ENCODE measurements at places on chromosomes 1 and 21. TPM values are rescaled to one million over a fixed set of nuclear protein-coding genes. Genes with fewer than 3 reads are reported as not detected.

GRCh38 chr1:210938416-210938925 lies 195.5 kb downstream of the KCNH1 start:
- no peak for DNase-seq

DNA sequence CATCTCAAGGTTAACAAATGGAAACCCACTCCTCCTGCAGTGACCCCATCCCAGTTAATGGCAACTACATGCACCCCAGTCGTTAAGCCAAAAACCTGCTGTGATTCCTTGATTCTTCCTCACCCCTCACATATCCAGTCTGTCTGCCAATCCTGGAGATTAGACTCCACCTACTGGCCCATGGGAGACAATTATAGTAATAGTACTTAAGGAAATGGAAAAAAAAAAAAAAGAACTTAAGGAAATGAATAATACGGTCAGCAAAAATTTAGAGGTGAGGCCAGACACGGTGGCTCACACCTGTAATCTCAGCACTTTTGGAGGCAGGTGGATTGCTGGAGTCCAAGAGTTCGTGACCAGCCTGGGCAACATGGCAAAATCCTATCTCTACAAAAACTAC lies 7.0 kb downstream of the NOL9 start:
- DNase-seq = no peak

DNA sequence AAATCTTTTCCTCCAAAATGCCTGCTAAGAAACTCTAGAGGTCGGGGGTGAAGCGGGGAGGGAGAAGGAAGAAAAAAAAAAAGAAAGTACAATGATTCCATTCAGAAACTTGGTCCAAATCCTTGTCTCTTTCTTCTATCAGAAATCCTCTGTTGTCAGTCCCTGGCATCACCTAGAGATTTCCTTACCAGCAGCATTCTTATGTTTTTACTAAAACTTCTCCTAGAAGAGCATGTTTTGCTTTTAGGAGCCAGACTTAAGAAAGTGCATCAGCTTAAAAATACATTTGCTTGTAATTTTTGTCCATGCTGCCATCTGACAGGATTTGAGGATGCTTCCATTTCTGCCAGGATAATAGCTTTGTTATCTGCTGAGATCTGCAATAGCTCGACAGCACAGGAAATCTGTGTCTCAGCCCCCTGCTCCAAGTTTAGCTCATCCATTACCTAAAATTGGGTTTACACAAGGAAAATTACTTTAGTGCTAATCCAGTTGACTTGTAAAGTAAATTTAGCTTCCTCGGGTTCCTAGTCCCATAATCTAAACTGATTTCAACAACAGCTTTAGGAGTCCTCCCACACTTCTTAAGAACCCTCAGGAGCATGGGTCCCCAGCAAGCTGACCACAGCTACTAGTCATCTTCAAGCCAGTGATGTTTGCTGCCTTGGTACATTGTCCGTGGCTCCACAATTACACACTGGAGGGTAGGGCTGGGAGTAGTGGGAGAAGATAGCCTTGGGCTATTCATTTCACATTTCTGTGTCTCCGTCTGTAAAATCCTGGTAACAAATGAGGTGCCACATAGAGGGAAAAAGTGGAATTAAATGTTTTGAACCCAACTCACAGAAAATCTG lies 92.3 kb upstream of the UBE2U start:
- no peak for DNase-seq

The CREB3L4 gene
- total RNA-seq = 36.6 TPM

The IQCC gene
- total RNA-seq = 5.1 TPM

DNA sequence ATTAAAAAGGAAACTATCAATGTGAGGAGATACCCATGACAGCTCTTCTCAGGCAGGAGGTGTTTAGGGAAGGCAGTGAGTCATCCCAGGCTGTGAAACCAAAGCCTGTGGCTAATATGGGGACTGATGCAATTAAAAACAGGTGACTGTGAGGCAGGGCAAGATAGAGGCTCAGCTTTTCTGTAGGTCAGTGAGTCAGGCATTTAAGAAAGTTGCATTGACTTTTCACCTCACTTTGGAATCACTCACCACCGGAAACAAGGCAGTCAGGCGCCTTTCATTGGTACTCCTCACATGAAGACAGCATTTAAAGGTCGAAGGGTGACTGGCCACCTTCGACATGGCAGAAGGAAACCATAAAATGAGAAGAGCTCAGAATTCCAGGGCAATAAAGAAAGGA lies 54.5 kb downstream of the PAPPA2 start:
- no peak for DNase-seq

The ZNF124 gene
- total RNA-seq = 273 TPM

- DNase-seq = no peak
Observed at GRCh38 chr1:78437396-78437795, 53.4 kb upstream of the PTGFR start.
